Activated T-helper 1 cell treated with anti-CD3 and anti-CD28 coated beads, Interleukin-12 subunit alpha, Interleukin-12 subunit beta, Interleukin-2, Interleukin-4 antibody, amounts not matched to agents 30 ng/mL and 10 ng/mL and 1 ng/mL, durations not matched to agents 14 hours and 24 hours and 36 hours (primary cell): ENCODE measurements at places on chromosomes 4 and X. TPM values are rescaled to one million over a fixed set of nuclear protein-coding genes. Genes with fewer than 3 reads are reported as not detected.

SSX2 gene
- not detected in 2 replicates for total RNA-seq

TASL gene
- 7.0 and 7.6 TPM in 2 replicates for total RNA-seq

ATP6AP1 gene
- total RNA-seq, result 49.8 and 54.3 TPM in 2 replicates

ZMAT1 gene
- total RNA-seq, result 0.62 and 0.83 TPM in 2 replicates

- DNase-seq, result no peak
Observed at GRCh38 chr4:7252051-7252450, 59.7 kb downstream of the SORCS2 start.

DNA sequence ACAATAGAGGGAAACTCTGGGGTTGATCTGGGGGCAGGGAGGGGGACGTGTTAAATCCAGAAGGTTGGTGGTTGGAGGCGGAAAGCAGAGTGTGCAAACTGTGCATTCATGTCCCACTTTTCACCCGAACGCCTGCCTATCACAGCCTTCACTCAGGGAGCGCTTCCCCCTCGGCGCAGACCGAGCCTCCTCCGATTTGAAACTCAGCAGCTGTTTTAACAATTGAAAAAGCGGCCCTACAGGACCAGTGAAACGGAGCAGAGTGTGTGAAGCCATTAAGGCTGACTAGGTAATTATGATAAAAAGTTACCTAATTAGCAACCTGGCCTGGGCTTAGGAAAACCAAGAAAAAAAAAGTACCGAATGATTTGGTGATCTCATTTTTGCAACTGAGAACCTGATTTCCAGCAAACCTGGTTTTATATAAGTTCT, 685 bp upstream of the NDNF start:
- DNase-seq, result no peak

DNA sequence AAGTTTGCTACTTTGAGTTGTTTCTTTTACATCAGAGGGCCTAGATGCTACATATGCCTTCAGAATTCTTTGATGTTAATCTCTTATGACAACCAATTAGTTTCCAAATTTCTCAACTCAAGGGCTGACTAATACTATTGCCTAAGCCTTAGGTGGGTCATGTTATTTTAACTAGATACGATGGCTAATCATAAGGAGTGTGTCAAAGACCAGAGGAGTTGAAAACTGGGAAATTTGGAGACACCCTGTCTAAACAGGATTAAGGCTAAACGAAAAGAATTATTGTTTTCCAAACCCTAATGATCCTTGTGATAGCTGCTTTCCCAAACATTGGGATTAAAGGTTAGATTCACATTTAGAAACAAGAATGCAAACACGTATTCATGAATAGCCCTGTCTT, 228.5 kb downstream of the PCDH7 start:
- DNase-seq, result no peak

DNA sequence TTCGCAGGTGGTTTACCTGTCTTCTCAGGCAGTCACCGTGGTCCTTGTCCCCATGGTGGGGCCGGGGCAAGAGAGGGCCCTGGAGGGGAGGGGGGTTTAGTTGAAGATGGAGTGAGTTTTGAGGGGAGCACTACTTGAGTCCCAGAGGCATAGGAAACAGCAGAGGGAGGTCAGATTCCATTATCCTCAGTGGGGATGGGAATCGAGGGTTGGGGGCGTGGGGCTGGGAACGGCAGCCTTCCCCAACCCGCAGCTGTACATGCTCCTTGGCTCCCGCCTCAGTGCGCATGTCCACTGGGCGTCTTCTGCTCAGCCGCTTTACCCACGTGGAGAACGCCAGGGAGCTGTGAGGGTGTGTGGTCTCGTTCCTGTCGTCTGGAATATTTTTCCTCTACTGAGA, at the start of gene GAGE10:
Gene GAGE10, plus strand, starts transcription at position 301 of the 400 bp plus-strand sequence. CDS start 1,214 bp downstream, outside the sequence.
- DNase-seq, result no peak

- DNase-seq, result no peak
Observed at GRCh38 chrX:154490021-154490413, 412 bp downstream of the SLC10A3 start.

- no peak for DNase-seq
Observed at GRCh38 chrX:3549411-3549911, 164.0 kb downstream of the PRKX start.

DNA sequence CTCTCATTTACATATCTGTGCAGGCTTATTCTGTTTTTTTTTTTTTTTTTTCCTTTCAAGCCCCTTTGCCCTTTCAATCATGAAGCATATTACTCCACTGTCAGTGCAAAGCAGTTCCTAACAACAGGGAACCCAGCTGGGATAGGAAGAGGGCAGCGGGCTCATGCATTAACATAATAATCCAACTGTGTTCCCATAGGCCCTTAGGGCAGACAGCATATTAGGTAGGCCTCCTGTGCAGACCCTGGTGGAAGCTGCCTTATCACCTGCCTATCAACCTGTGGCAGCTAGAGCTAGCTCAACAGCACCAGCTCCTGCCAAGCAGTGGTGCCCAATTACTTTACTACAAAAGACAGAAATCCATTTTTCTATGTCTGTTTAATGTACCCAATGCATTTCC, 49.3 kb downstream of the SLC10A7 start:
- no peak for DNase-seq

DNA sequence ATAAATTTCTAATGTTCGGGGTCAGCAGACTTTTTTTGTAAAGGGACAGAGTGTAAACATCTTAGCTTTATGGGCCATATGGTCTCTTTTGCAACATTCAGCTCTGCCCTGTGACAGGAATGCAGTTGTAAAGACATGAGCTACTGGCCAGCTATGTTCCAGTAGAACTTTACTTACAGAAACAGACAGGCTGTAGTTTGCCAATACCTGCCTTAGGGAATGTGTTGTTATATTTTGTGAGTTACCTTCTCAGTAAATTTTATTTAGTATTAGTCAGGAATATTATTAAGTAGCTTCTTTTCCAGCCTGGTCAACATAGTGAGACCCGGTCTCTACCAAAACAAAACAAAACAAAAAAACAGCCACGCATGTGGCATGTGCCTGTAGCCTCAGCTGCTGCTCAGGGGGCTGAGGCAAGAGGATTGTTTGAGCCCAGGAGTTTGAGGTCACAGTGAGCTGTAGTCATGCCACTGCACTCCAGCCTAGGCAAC, 48.7 kb downstream of the HTT start:
- DNase-seq, result no peak

- no peak for DNase-seq
Observed at GRCh38 chr4:151783867-151784266, 23.1 kb upstream of the GATB start.

DNA sequence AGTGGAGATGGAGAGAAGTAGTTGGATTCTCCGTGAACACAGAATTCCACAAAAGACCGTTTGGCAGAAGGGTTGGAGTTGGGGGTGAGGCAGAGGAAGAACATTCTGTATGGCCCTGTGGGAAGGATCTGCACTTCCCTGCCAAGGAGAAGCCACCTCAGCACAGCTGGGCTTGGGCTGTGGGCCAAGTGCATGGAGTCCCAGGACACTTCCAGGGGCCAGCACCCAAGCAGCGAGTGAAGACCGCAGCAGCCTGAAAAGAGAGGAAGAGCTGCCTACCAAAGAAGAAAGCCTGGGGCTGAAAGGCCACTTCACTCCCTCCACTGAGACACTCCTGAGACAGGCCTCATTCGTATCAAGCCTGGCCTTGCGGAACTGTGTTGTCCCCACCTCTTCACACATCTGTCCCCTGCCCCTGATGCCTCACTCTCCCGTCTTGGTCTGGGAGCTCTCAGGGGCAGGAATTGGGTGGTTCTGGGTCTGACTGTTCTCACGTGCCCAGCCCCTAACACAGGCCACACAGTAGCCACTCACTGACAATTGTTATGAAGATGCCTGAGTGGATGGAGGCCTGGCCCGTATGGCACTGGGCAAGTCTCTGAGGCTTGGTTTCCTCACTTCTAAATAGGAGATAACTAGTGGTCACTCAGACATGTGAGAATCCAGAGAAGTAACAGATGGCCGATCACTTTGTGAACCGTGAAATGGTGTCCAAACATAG, 3.3 kb upstream of the AWAT2 start:
- no peak for DNase-seq

DNA sequence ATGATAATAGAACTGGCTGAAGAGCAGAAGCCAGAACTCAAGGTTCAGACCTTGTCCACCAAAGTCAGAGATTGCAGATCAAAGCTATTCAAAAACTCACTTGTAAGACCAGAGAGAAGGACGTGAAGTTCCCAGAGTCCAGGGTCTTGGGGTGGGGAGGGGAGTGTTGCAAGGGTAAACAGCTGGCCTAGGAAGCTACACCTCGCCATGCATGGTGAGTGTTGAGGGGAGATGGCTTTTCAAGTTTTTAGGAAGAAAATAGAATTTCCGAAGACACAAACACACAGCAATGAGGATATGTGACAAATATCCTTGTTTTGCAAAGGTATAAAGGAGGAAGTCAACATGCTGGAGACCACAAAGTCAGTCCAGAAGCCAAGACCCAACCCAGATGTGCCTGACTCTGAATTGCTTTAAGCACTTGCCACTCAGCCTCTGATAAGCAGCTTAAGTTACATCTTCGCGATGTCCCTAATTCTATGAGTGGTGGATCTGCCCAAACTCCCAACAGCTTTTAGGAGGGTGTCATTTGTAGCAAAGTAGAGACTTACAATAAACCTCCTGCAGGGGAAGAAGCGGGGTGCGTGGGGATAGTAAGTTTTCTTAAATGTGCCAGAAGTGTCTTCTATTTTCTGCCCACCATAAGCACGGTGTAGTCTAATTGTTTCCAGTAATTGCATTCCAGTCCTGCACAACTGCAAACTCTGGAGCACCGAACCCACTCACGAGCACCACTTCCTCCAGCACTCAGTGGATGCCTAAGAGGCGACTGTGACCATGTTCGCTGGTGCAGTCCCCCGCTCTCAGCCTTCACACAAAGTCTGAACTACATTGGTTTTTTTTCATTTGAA, 26.5 kb downstream of the HAND2 start:
- no peak for DNase-seq

- no peak for DNase-seq
Observed at GRCh38 chrX:131841496-131842437, 181.3 kb upstream of the STK26 start.

GRCh38 chrX:154046031-154046781, 26.5 kb upstream of the IRAK1 start:
- no peak for DNase-seq

GRCh38 chr4:184102927-184103326, 114.7 kb downstream of the ENPP6 start:
- DNase-seq, result no peak

DNA sequence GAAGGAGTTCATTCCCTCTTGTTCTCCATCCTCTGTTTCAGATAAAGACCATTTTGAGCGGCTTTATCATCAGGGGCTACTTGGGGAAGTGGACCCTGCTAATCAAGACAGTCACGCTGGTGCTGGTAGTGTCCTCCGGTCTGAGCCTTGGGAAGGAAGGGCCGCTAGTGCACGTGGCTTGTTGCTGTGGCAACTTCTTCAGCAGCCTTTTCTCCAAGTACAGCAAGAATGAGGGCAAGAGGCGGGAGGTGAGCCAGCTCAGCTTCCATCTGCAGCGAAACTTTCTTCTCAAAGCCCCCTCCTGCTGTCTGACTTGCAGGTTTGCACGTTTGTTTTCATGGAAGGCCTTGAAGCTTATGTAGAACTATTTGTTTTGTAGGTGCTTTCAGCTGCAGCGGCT, 49.5 kb downstream of the CLCN4 start:
- no peak for DNase-seq

GRCh38 chr4:82753238-82753637, 45.4 kb downstream of the SCD5 start:
- no peak for DNase-seq

DNA sequence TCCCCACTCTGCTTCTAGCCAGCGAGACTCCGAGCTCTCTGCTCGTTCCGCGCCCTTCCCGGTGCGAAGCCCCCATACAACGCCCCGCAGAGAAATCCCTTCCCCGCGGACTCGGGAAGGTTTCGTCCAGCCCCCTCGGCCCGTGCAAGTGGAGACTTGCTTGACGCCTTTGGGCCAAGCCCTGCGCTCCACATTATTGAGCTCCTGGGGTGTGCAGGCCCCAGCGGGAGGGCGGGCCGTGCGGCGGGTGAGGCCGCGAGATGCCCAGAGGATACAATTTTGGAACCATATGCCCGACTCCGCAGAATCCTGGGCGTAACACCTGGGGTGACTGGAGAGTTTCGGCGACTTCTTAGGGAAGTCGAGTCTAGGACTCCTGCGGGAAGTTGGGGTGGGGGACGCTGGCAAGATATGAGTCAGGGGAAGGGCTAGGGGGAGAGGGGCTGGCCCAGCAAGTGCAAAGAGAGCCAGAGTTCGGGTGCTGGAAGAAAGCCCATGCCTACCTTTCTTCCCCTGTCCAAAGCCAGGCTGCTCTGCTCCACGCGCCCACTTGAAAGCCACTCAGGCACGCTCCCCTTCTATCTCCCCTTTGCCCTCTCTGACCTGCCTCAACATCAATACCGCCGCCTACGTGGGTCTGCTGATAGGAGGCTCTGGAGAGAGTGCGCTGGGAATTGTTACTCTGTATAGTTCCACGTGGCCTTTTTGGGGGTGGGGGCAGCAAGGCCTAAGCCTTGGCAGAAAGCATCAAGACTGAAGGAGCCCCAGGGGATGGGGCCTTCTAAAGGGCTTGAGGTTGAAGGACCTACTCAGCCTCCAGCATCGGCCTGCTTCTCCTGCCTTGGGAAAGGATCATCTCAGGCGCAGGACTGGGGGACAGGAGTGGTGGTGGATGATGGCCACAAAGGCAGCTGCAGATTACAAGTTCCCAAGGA, 1.2 kb upstream of the ELF4 start:
- no peak for DNase-seq

DNA sequence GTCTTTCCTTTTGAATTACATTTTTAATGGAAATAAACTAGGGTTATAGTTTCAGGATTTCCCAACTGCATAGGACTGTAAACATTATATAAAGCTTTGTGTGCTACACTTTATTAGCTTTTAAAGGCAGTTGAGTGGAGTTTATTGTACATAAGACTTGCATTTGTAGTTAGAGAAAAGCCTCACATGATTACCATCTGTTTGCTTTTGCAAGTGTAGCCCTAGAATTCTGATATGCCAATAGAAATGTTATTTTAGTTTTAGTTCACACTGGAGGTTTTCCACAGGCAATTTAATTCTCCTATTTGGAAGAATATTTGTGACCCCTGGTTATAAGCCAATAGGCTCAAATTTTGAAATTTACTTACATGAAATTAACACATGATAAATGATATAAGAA, 41.3 kb upstream of the ANK2 start:
- no peak for DNase-seq

- no peak for DNase-seq
Observed at GRCh38 chrX:134423606-134424005, 36.4 kb upstream of the HPRT1 start.

DNA sequence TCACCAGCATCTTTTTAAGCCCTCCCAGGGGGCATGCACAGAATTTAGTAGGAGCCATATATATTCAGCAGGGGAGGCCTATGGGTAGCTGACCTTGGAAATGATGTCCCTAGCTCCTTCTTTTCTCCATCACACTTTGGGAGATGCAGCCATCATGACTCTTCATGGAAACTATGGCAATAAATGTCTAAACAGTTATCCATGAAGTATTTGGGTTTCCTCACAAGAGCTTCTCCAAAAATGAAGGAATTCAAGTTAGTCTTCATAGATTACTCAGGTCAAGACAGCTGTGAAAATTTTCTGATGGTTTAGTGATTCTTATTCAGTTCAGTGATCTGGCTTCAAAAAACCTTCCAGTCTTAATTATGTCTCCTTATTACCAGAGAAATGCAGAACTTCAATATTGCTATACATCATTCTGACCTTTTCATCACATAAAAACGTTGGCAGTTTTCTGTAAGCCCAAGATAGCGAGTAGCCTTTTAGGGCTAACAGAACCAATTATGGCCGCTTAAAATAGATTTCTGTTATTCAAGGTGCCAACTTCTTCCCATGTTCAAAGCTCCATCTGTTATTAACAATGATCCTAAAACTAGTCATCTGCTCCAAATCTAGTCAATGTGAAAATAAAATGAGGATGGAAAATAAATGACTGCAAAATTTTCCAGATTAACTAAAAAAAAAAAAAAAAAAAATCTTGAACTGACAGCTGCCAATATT, 52.5 kb downstream of the TMEM156 start:
- DNase-seq, result no peak

GRCh38 chrX:3407781-3408180, 61.3 kb upstream of the MXRA5 start:
- no peak for DNase-seq
